ENCODE measurements at places on chromosomes 7 and 10.

- peak; percentile 79 for DNase-seq
These were observed 3.6 kb downstream of the NPM3 start for GRCh38 chr10:101779544-101780186.

GRCh38 chr10:33193701-33194521, 140.6 kb downstream of the NRP1 start:
- no peak for DNase-seq

DNA sequence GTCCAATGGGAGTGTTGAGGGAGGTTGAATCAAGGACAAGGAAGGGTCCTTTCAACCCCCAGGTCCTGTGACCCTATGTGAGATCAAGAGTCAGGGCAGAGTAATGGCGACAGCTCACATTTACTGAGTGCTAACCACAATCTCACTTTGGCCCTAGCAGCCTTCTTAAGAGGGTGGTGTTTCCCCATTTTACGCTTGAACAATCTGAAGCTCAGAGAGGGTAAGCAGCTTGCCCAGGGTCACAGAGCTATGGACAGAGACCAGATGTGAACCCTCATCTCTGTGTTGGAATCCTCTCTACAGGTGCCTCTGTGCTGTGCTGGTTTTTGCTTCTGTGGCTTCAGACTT, 102.0 kb downstream of the GRK5 start:
- DNase-seq = no peak

DNA sequence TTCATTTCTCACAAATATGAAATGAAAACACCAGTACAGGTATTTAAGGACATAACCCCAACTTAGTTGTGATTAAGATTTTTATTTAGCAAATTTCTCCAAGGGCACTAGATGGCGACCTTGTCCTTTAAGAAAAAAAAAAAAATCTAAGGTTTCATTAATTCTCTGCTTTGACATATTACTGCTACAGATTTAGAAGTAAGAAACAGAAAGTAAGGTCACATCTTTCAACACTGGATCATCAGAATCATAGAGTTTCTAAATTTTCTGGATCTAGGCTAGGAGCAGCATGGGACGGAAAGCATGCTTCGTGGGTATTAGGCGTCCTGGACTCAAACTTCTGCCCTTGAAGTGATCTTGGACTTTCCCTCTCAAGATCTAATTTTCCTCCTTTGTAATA, 85.5 kb upstream of the PRKG1 start:
- DNase-seq = no peak

DNA sequence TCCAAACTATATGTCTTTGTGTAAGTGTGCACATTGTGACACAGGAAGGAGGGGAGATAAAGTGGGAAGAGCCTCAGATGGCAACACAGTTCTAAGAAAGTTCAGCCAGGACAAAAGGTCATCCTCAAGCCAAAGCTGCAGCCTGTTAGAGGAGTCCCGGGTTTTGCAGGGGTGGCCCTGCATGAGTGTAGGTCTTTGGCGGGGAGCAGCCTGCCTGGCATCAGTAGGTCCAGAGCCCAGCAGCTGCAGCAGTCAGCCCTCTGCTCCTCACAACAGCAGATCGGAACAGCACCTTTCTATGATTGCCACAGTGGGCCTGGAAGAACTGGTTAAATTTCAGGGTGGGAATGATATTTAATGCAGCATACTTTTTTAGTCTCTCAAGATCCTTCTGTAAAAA, 13.5 kb upstream of the VDAC2 start:
- DNase-seq = no peak

- no peak for DNase-seq
These were observed 1.5 kb downstream of the ACTR3B start for GRCh38 chr7:152760854-152761748.

- no peak for DNase-seq
These were observed 154.5 kb upstream of the MAGI2 start for GRCh38 chr7:79608005-79608404.

DNA sequence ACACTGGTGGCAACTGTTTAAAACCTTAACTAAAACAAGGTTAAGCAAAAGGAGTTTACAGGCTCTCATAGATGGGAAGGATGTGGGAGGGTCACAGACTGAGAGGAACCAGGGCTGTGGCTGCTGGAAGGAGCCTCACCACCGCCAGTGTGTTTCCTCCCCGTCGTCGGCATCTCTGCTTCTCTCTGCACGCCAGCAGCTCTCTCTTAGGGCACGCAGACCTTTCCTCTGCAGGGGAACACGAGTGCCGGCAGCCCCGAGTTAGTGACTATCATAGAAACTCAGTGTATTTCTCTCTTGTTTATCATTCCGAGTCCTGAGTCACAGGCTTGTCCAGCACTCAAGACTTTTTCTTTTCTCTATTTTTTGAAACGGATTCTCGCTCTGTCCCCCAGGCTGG, 8.1 kb upstream of the SH2D4B start:
- DNase-seq = no peak

DNA sequence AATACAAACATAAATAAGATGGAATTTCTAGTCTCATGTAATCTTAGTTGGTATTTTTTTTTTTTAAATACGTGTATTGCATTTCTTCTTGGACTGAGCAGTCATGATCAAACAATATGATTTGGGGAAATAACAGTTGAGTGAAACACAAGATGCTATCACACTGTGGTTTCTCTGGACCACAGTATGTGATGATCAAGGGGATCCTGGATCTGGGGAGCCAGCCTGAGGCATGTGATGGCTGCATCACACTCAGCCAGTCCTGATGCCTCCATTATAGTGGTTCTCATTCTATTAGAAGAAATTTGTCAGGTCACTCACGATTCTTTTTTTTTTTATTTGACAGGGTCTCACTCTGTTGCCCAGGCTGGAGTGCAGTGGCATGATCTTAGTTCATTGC, 495.9 kb upstream of the POT1 start:
- no peak for DNase-seq

DNA sequence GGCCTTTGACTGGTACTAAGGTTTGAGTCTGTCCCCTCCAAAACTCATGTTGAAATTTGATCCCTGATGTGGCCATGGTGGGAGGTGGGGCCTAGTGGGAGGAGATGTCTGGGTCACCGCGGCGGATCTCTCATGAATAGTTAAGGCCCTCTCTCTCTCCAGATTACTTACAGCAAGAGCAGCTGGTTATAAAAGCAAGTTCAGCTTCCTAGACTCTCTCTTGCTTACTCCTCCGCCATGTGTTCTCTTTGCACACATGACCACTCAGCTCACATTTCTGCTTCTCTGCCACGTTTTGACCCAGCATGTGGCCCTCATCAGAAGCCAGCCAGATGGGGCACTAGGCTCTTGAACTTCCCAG, 29.9 kb upstream of the ZMIZ1 start:
- DNase-seq = no peak

- peak; percentile 44 for DNase-seq
These were observed 438.9 kb downstream of the RPS24 start for GRCh38 chr10:78472551-78472890.

GRCh38 chr7:70654979-70655378, 477.0 kb upstream of the GALNT17 start:
- no peak for DNase-seq

GRCh38 chr10:36182179-36182566, 540.1 kb upstream of the FZD8 start:
- no peak for DNase-seq

GRCh38 chr7:8000315-8000941, 31.8 kb downstream of the GLCCI1 start:
- no peak for DNase-seq

- no peak for DNase-seq
These were observed 35.4 kb upstream of the TM9SF3 start for GRCh38 chr10:96622013-96622787.

- DNase-seq = no peak
These were observed 4.4 kb upstream of the SNX13 start for GRCh38 chr7:17944720-17945119.

GRCh38 chr7:98329791-98330373, 48.4 kb downstream of the BRI3 start:
- no peak for DNase-seq

- DNase-seq = no peak
These were observed 37.6 kb downstream of the EEPD1 start for GRCh38 chr7:36190447-36191291.

GRCh38 chr10:61785473-61786105, 115.9 kb upstream of the ARID5B start:
- no peak for DNase-seq

- DNase-seq = no peak
These were observed 74.9 kb downstream of the BEND7 start for GRCh38 chr10:13453896-13454295.

DNA sequence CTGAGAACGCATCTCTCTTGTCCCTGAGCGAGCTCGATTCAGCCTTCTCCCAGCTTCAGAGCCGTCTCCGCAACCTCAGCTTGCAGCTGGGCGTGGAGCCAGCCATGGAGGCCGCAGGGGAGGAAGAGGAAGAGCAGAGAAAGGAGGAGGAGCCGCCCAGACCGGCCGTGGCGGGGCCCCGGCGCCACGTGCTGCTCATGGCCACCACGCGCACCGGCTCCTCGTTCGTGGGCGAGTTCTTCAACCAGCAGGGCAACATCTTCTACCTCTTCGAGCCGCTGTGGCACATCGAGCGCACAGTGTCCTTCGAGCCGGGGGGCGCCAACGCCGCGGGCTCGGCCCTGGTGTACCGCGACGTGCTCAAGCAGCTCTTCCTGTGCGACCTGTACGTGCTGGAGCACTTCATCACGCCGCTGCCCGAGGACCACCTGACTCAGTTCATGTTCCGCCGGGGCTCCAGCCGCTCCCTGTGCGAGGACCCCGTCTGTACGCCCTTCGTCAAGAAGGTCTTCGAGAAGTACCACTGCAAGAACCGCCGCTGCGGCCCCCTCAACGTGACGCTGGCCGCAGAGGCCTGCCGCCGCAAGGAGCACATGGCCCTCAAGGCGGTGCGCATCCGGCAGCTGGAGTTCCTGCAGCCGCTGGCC, 43.2 kb downstream of the CHST3 start:
- DNase-seq = no peak

DNA sequence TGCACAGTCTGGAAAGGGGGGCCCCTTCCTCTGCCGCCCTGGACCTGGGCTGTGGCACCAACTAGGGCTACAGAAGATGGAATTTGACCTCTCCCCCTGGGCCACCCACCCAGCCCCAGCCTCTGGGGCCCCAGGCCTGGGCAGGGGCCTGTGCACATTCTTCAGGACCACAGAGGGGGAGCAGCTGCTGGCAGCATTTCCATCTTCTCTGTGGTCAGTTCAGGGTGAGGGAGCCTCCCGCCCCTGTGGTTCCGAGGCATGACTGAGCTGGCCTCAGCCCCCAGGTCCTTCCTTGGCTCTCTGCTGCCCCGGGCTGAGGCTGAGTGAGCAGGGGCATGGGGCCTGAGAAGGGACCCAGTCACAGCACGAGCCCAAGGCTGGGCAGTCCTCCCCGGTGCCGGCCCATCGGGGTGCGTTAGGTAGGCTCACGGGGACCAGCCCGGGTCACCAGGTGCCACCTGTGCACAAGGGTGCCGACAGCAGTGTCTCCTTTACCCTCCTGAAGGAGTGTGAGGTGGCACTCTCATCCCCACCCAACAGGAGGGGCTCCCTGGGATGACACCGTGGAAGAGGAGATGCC, 63.2 kb downstream of the UNCX start:
- DNase-seq = no peak

GRCh38 chr10:132211246-132211645, 24.5 kb downstream of the DPYSL4 start:
- no peak for DNase-seq

GRCh38 chr10:44056967-44057805, 327.7 kb downstream of the CXCL12 start:
- DNase-seq = no peak

- DNase-seq = no peak
These were observed 26.5 kb upstream of the PDCD4 start for GRCh38 chr10:110845192-110845755.

- no peak for DNase-seq
These were observed 99.5 kb downstream of the SPDYE5 start for GRCh38 chr7:75591467-75592255.

- no peak for DNase-seq
These were observed 169.9 kb upstream of the ASAH2 start for GRCh38 chr10:50421026-50421719.

DNA sequence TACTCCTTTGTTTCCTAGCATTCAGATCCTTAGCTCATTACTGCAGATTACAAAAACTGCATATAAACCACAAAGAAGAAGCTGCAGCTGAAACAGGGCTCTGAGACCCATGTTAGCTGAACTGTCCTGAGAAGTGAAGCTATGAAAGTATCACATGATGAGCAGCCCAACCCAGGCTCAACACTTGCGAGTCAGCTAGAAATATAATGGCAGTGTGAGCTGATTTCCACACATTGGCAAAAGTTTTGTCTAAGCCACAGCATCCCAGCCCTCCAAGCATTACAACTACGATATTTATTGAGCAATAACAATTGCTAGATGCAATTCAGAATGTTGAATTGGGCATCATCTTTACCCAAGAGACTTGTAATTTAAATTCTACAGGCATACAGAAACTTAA, 34.5 kb upstream of the SKAP2 start:
- DNase-seq = no peak

- DNase-seq = no peak
These were observed 233.1 kb downstream of the CCDC3 start for GRCh38 chr10:12768156-12769100.

GRCh38 chr7:135364206-135364605, 130.6 kb downstream of the STRA8 start:
- no peak for DNase-seq

DNA sequence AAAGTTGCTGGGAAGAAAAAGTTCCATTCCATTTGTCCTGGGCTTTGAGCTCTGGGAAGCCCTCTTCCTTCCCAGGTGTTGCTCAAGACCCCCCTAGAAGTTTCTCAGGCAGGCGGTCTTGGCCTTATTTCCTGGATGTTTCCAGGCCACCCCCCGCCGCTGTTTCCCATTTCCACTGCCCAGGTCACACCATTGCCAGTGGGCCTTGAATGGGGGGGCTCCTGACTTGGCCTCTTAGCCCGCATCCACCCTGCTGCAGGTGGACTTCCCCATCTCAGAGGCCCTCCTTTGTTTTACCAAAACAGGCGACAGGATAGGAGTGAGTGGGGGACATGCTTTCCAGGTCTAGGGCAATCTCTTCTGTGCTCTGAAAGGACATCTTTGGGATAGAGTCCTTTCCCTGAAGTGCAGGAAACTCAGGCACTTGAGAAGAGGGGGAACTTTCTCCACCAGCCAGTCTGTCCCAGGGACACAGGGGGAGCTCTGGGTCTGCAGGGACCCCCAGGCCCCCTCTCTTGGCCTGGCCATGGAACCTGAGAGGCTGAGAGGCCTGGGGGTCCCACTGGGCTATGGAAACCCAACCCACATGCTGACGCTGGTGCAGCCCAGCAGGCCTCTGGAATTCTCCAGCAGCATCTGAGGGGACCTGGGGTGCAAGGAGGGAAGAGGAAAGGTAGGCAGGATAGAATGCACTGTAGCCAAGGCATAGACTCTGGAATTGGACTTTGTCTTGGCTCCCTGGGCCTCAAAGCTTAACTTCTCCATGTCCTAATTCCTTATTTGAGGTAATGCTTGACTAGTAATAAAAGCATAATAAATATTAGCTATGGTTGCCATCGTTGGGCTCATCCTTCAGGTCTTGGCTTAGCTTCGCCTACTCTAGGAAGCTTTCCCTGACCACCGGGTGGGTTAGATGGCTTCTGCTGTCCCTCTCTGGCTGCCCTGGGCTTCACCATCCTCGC, 17.6 kb downstream of the NEURL1 start:
- no peak for DNase-seq

All from frontal cortex (tissue), 4 donors.